ENCODE measurements at places on chromosomes 6 and 20. TPM values are rescaled to one million over a fixed set of nuclear protein-coding genes. Genes with fewer than 3 reads are reported as not detected.

MOCS1 gene
- 29.3 TPM for total RNA-seq

RALGAPB gene
- total RNA-seq: 35.4 TPM

RSPO4 gene
- 10.9 TPM for total RNA-seq

FAXC gene
- 5.4 TPM for total RNA-seq

DOK5 gene
- total RNA-seq: 0.69 TPM

OR12D3 gene
- total RNA-seq: not detected

All from upper lobe of right lung (tissue), 1 donor.